GM18507 (cell line): ENCODE measurements at places on chromosomes 7 and 10.

DNA sequence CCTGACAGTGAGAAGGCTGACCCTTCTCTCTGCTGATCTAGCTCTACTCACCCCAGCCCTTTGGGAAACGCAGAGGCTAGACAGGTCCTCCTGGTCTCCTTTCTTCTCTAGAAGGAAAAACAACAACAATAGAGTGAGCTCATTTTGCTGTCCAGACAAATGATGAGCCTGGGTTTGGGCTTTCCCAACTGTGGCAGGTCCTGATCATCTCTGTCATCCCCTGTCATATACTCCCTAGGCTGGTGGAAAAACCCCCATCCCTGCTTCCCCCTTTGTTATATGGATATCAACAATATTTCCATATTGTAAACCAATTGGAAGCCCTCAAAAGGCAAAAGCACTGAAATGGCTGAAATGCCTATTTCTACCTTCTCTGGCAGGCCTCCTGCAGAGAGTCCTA lies 9.2 kb upstream of the DDIT4 start:
- no peak for DNase-seq

DNA sequence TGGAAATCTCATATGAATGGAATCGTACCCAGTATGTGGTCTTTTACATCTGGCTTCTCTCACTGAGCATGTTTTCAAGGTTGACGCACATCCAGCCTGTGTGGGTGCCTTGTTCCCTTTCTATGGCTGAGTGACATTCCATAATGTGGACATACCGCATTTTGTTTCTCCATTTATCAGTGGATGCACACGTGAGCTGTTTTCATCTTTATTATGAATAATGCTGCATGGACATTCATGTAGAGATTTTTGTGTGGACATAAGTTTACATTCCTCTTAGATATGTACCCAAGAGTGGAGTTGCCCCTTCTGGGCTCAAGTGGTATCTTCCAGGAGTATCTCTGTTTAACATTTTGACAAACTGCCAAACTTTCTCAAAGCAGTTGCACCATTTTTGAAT lies 1.3 kb upstream of the SCART1 start:
- no peak for DNase-seq

DNA sequence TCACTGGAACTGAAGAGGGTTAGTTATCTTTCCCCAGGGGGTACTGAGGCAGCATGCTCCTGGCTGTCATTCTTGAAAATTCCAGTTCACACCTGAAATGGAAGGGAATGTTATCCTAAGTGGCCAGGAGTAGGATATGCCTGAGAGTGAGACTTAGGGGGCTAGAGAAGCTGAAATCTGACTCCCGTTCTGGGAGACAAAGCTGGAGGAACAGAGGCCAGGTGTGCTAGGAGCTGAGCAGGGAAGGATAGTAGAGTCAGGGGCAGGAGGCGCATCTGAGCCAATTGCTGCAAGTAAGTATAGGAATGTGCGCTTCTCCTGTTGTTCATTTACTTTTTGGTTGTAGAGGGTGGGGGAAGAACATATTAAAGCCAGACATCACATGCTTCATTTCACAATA lies 58.1 kb upstream of the KIAA1217 start:
- DNase-seq = no peak

DNA sequence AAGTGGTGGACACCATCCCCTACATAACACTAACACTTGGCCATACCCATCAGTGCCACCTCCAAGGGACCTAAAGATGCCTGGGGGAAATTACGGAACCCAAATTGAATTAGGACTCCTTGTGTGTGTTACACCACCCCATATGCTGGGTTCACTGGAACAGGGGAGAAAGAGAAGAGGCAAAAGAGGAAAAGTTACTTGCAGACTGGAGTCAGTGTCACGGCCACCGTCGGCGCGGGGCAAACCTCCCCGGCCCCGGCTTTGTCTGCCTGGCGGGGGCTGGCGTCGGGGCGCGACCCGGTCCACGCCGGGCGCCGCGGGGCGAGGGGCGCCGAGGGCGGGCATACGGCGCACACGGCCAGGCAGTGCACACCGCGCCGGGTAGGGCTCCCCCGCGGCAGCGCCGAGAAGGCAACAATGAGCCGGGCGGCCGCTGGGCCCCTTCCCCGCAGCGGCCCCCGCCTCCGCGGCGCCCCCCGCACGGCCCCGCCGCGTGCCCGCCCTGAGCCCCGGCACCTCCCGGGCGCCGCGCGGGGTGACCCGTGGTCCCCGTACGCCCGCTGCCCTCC lies 171.1 kb downstream of the FAM107B start:
- no peak for DNase-seq

- no peak for DNase-seq
Measured at GRCh38 chr7:86664486-86664885, 20.8 kb downstream of the GRM3 start.

DNA sequence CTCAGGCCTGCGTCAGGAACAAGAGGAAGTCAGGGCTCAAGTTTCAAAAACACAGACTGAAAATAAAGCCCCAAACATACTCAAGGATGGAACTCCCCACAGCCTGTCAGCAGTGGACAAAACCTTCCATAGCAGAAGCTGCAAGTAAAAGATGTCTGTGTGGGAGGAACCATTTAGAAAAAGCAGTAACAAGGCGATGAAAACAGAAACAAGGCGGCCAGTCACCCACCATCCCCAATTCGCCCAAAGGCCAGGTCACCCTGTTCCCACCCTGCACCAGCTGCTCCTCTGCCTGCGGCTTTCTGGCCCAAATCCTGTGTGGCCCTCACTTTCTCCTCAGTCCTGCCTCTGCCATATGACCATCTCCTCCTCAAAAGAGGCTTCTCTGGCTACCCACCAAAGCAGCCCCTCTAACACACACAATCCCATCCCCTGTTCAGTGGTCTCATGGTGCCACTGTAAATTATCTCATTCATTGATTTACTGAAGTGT lies 27.8 kb downstream of the KCNMA1 start:
- DNase-seq = no peak

GRCh38 chr10:34555653-34556052 lies 259.4 kb downstream of the PARD3 start:
- no peak for DNase-seq

DNA sequence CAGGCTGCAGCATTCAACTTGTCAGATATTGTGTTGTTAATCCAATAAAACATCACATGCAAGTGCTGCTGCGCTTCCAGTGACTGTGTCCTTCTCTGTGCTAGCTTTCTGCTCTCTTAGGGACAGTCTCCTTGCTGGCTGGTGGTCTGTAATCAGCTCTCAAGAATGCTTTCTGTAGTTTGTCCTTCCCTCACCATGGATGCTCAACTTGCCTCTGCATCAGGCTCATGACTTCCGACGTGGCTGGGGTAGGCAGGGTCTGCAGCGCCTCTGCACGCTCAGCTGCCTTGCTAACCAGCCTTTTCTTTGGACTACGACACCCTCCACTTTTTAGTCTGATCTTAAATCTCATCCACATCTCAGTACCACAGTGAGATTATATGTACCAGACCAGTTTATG lies 58.3 kb downstream of the MMRN2 start:
- no peak for DNase-seq

DNA sequence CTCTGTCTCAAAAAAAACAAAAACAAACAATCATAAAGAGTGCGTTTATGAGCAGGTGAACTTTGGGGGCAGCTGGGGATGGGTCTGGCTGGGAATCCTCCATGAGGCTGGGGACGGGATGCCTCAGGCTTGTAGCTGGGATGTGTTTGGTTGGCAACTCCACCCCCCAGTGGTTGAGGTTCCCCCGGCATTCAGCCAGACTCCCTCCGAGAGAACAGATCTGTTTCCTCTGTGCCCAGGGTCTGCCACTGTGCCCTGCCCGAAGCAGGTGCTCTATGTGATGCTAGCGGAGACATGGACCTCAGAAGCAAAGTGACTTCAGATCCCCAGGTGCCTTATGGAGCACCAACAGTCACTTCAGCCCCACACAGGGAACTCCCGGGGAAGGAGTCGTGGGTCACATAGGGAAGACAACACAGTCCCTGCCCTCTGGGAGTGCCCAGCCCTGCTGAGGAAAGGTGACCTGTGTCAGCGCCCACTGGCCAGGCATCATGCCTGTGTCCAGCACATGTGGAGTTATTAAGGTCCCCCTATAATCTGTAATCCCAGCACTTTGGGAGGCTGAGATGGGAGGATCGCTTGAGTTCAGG lies 29.3 kb upstream of the GTF2IRD1 start:
- no peak for DNase-seq

DNA sequence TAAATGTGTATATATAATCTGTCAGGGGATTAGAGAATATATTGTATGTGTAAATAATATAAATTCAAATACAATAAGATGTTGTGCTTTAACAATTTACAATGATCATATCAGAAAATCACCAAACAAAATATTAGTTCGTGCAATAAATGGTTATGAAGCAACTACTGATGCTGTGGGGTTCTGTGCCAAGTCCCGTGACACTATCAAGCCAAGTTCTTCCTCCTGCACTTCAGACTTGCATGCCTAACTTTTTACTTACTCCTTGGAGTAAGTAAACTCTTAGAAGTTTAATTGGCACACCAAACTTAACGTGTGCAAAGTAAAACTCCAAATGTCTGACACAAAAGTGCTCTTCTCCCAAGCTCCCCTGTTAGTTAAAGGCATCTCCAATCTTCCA lies 26.5 kb upstream of the TMEM254 start:
- DNase-seq = no peak

DNA sequence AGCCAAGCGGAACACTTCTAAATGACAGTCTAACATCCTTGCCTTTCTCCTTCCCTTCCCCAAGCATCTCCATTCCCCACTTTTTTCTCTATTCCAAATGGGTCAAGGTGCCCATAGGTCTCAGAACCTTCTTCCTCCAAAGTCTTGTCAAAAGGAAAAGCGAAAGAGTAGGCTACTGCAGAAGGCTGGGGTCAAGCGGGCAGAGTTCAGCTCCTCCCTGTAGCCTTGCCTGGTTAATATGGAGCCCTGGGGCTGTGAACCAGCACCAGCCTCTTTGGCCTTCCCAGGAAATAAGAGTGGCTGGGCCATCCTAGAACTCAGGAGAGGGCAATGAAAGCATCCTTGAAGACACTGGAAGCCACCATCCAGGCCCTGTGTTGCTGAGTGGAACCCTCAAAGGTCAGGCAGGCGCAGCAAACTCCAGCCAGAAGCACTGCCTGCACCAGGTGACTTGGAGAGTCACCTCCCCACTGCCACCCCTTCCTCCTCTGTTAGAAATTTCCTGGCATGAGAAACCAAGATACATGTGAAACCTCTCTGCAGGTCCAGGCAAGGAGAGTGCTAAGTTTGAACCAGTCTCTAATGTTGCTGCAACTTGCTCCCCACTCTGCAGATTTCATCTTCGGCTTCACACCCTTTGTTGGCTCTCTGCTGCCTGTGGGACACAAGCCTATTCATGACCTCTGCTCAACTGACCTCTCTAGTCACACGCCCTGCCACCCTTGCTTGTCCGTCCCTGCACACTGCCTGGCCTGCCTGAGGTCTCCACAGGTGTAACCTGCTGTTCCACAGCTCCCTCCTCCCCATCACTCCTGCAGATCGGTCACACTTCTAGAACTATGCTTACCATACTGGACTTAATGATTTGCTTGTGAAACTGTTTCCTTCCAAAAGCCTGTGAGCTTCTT lies 74.9 kb downstream of the SH3PXD2A start:
- DNase-seq = no peak

DNA sequence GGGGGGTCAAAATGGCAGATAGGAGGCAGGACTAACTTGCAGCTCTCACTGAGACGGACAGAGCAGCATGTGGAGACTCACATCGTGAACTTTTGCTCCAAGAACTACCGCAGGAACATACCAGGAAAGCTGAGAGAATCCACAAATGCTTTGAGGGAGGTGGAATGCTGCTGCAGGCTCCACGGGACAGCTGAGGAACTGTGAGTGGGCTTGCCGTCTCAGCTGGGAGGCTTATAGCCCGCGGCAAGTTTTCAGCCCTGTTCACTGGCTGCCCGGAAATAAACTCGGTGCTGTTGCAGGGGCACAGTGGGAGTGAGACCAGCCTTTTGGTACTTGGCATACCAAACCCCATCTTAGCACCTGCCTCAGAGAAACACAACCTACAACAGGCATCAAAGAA lies 19.1 kb upstream of the WDR11 start:
- no peak for DNase-seq

DNA sequence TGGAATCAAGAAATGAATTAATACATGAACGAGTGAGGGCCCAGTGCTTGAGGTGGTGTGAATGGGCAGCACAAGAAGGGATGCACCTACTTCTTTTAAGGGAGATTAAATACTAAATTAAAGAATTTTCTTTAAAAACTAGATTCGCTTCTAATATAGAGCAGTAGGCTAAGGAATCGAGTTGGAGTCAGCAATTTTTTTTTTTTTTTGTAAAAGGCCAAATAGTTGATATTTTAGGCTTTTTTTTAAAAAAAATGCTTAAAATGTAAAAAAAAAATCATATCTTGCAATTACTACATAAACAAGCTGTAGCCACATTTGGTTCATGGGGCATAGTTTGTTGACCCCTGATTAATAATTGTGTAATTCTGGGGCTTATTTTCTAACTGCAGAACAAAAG lies 31.9 kb downstream of the A1CF start:
- no peak for DNase-seq

DNA sequence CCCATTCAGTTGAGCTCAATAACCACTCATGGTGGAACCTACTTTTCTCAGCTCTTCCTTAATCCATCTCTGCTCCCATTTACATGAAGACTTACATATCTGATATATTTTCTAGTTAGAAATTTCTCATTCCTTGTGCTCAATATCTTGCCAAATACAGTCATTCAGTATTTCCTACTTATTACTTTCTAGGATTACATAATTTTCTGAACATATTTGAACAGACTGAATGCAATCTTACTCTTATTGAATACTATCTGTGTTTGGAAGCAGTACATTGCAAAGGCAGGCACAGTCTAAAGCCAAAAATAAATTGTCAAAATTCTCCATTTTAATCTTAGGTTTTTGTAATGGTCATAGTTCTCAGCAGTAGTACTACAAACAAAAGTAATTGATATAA lies 126.0 kb downstream of the GNAI1 start:
- no peak for DNase-seq

DNA sequence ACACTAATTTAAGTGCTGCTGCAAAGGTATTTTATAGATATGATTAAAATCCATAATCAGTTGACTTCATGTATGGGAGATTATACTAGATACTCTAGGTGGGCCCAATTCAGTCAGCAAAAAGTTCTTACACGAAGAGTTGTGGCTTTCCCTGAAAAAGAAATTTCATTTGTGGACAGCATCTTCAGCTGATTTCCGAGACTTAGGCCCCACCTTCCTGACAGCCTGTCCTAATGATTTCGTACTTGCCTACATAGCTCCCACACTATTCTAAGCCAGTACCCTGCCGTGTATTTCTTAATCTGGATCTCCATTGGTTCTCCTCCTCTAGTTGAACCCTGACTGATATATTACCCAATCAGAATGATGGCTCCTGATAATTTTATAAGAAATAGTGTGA lies 297.9 kb downstream of the EXOC4 start:
- DNase-seq = no peak

GRCh38 chr7:35258125-35258867 lies 4.4 kb upstream of the TBX20 start:
- no peak for DNase-seq
